NCI-H446 (cell line): ENCODE measurements at places on chromosomes 7 and 10.

DNA sequence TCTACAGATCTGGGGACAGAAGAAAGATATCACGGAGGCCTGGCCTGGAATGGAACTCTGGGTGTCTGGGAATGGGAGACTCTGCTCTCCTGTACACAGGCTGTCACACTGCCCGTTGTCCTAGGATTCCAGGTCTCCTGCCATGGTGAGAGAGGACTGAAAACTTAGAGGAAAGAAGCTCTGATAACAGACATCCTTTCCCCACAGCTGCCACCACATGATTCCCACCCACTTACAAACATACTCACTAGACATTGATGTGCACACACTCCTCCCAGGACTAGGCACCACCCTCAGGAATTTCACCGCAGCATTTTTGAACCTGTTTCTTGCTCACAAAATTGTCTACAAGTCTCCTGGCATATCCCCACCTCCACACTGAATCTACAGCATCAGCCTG, 5.7 kb downstream of the ZNF92 start:
- DNase-seq = no peak

DNA sequence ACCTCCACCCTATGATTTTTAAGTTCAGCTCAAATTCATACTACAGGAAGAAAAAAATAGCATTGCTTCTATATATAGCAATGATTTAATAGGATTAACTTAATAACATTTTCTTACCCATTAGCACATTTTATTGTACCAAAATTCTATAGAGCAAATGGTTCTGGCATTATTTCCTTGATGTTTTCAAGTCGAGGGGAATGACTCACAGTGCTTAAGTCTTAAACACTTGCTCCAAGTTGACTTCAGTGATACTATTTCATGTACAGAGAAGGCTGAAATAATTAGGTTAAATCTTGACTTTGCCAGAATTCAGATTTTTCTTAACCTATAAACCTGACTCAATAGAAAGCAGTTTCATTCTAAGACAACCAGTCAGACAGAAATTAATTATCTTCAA, 1133.8 kb downstream of the SORCS3 start:
- DNase-seq = no peak

GRCh38 chr10:122543676-122544445, 16.7 kb upstream of the DMBT1 start:
- DNase-seq = peak; percentile 85

GRCh38 chr10:114623661-114624294, 34.3 kb downstream of the ABLIM1 start:
- no peak for DNase-seq

GRCh38 chr7:35991511-35992232, 161.4 kb upstream of the EEPD1 start:
- DNase-seq = no peak

- DNase-seq = no peak
These were observed 22.0 kb upstream of the SLC26A4 start for GRCh38 chr7:107638594-107638993.

GRCh38 chr7:156419782-156420181, 220.8 kb upstream of the RNF32 start:
- no peak for DNase-seq
